ENCODE measurements at places on chromosomes 6 and 20. TPM values are rescaled to one million over a fixed set of nuclear protein-coding genes. Genes with fewer than 3 reads are reported as not detected.

- no peak for DNase-seq
Observed at GRCh38 chr20:64082820-64083377, 1.3 kb downstream of the LKAAEAR1 start.

GRCh38 chr6:74410630-74411029 lies 714.6 kb downstream of the CD109 start:
- no peak for DNase-seq

DNA sequence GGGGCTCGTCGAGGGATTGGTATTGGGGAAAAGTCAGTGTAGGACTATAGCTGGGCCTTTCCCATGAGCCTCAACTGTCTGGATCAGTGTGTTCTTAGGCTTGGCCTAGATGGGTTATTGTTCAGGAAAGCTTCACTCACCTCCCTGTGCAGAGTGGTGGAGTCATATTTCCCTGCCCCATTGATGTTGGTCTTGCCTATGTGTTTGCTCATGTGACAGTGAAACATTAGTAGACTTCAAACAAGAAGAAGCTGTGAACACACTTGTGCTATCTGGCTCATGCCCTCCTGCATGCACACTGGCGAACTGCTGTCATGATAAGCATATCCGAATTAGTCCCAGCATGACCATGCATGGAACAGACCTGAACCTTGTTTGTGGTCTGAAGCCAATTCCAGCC lies 171.1 kb downstream of the DHX35 start:
- DNase-seq: no peak

GRCh38 chr6:3965071-3965718 lies 113.7 kb downstream of the FAM217A start:
- DNase-seq: no peak

GRCh38 chr6:79048611-79049010 lies 29.4 kb downstream of the PHIP start:
- DNase-seq: peak; percentile 35

DNA sequence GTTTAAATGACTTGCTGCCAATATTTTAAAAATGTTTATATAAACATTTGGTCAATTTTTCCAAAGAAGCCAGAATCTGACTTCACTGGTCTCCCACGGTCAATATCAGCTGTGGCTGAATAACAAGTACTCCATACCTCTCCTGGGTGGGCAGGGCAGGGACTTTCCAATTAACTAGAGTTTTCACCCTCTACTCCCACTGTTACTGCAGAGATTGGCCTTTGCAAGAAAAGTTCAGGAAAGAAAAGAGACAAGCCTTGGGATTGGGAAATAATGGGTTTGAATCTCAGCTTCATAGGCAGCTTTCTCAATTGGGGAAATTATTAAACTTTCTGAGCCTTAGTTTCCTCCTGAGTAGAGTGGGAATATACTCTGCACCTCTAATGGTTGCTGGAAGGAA lies 236.9 kb downstream of the PRL start:
- DNase-seq: no peak

DNA sequence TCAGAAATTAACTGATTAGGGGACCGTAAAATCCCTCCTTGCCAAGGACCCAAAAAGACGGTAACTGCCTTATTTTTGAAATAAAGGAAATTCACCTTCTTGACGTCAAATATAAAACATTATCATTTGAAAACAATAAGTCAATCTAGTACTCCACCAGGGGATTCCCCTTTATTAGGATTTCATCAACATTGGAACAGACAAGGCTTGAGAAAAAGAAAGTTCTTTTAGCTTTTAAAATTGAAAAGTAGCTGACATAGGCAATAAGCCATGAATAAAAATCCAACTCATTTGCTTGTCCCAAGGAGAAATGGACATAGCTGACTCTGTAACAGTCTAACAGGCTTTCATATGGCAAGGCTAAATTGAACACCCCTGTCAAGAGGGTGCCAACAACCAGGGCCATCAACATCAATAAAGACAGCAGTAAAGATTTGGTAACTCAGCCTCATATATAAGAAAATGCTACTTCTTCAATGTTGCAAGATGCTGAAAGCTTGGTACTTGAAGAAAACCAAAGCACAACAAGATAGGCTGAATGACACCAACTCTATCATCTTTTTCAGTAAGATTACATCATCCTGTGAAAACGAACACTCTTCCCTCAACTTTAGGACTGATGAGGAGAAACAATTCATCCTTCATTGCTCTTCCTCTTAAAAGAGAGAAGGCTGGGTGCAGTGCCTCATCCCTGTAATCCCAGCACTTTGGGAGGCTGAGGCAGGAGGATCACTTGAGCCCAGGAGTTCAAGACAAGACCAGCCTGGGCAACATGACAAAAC lies 121.0 kb upstream of the PRDM1 start:
- no peak for DNase-seq

GRCh38 chr20:51249215-51249614 lies 226.3 kb upstream of the KCNG1 start:
- DNase-seq: no peak

DNA sequence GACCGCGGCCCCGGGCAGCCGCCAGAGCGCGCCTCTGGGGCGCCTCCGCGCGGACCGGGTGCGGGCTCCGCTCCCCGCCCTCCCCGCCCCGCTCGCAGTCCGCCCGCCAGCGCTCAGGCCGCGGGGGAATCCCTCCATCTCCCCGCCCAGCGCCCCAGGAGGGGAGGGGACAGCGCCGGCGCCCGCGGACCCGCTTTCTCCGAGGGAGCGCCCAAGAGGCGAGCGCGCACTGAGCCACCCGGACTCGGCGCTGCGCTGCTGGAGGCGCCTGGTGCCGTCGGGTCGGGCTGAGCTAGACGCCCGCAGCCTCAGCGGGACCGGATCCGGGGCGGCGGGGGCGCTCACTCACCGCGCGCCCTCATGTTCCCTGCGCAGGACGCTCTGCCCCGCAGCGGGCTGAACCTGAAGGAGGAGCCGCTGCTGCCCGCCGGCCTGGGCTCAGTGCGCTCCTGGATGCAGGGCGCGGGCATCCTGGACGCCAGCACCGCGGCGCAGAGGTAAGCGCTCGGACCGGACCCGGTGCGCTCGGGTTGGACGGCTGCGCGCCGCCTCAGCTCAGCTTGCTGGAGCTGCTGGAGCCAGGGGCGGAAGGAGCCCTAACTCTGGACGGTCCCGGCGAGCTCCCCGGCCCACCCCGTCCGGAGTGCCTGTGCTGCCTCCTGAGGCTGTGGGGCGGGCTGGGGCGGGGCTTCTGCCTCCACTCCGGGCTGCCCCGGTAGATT lies 867 bp downstream of the EBF4 start:
- DNase-seq: no peak

Gene CST4
- polyA plus RNA-seq: not detected

Gene SIRPA
- 45.2 TPM for polyA plus RNA-seq

Gene MEI4
- 1.3 TPM for polyA plus RNA-seq

Gene EMILIN3
- polyA plus RNA-seq: 9.9 TPM

All from spinal cord (tissue), 10 donors.